T-cell (primary cell): ENCODE measurements at places on chromosomes 5 and 9. TPM values are rescaled to one million over a fixed set of nuclear protein-coding genes. Genes with fewer than 3 reads are reported as not detected.

DNA sequence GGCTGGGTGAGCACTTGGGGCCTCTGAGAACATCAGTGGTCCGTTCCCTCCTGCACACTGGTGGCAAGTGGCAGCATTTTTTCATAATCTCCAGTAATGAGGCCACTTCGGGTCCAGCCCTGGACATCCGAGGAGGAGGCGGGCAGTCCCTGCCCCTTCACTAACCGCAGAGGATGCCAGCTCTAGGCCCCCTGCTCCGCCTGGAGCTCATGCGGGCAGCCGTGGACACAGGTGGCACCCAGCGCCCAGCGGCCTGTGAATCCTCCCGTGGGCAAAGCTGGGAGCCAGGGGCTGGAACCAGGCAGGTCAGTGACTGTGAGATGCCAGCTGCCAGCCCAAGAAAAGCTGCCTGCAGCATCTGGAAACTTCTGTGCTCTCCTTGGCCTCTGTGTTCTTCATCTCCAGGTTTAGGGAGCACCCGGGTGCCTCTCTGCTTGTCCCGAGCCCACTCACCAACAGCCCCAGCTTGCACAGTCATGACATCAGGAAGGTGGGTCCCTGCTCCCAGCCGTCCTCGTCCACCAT is 92.4 kb downstream of the KCNT1 start:
- DNase-seq, result no peak

DNA sequence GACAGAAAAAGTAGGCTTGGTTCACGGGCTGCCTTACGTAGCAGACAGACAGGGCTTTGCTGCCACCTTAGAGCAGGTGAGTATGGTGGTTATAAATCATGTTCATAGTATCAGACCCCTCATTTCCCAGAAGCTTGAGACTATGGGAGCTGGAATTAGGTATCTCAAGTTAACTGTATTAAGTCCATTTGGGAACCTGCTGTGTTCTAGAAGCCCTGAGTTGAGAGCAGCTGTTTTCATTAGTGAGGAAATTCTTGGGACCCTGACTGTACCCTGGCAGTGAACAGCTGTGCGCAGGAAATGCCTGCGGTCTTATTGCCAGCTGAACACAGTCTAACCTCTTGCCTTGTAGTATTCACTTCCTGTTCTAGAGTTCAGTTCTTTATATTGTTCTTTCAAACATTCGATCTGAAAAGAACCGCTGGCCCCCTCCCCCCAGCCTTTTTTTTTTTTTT is 29.8 kb downstream of the UGCG start:
- DNase-seq, result peak; percentile 67

DNA sequence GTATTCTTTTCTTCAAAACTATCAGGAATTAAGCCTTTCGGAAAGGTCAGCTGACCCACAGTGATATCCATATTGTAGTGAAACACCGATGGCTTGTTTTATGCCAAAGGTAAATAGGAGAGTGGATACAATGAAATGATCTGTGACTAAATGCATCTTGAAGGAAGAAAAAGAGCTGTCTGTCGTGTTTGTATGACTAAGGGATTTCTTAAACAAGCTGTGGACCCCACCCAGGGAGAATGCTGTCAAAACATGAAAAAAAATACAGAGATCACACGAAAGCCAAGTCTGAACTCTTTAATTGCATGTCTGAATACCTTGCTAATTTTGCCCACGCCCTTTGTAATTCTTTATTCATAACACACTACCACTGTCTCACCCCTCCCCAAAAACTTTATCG is 286.4 kb upstream of the WWC1 start:
- DNase-seq, result no peak

GRCh38 chr9:120750421-120750820 is 36.2 kb upstream of the MEGF9 start:
- DNase-seq, result no peak

DNA sequence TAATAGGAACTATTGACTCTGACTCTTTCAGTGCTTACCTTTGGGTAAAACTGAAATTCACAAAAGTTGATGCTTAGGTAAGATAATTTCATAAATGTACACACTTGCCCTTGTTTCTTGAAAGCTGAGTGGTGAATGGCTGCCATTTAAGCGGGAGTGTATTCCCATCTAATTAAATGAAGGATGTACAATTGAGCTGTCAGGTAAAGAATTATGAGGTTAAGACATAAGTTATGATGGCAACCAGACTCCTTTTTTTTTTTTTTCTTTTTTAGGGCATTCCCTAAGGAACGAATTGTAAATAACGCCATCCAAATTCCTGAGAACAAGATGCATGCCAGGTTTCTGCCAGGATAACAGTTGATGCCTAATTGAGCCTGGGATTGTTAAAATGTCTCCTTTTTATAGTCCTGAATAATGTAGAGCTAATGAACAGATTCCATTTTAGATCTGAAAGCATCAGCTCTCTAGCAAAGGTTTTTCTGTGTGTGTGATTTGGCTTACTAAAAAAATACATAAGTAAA is 199.7 kb downstream of the ISL1 start:
- DNase-seq, result no peak

The PCDHB5 gene
- total RNA-seq, result not detected

DNA sequence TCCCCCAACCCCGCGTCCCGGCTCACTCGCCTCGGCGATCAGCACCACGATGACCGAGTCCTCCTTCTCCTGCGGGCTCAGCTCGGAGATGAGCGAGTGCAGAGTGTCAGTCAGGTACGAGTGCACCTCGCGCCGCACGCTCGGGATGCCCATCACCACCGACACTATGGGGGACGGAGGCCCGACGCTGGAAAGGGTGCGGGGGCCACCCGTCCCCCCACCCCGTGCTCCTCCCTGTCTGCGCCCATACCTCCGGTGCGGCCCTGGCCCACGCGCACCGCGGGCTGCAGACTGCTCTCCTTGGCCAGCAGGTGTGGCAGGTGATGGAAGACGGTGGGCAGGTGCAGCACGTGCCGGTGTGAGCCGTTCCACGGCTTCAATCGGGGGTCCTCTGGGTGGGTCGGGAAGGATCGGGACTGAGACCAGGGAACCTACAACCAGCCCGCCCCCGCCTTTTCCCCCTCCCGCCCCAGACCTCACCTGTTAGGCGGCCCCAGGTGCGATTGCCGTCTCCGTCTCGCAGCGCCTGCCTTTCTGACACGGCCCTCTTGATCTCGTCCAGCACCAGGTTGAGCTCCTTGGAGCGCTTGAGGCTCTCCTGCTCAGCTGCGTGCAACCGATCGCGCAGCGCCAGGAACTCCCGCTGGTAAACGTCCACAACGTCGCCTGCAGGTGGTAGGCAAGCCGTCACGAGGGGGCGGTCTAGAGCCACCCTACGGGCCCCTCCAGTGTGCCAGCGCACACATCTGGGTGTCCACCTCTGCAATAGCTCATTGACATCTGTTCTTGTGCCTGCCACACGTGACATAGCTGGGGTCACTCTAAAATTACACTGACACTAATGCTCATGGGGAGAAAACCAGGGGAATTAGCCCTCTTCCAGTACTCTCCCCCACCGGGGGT is 5.1 kb downstream of the MGAT4B start:
- DNase-seq, result peak; percentile 71

The SLC6A19 gene
- not detected for total RNA-seq

The NR4A3 gene
- 45.0 TPM for total RNA-seq

DNA sequence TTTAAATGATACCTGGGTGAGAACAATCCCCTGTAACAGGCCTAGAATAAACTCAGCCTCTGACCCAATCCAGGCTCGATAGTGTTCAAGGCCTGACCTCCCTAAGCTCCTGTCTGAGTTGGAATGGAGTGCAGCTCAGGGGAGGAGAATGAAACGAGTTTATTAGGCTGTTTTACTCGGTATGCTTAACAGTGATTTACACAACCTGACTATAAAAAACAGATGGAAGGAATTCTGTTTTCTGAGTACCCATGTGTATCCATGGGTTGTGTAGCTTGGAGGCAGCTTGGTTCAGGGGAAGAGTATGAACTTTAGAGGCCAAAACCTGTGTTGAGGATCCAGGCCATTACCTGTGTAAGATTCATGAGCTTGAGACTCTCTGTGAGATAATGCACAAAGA is 67.8 kb downstream of the PCSK5 start:
- no peak for DNase-seq

The RLN2 gene
- 0.90 TPM for total RNA-seq
